ENCODE measurements at places on chromosomes 2 and 18. TPM values are rescaled to one million over a fixed set of nuclear protein-coding genes. Genes with fewer than 3 reads are reported as not detected.
A peak's percentile ranks its signal among the peaks of the same experiment; 100 is the strongest.

The DAW1 gene
- not detected for total RNA-seq

The PDCD1 gene
- total RNA-seq, result not detected

The PLGLB2 gene
- 0.86 TPM for total RNA-seq

The GKN1 gene
- total RNA-seq, result not detected

The FAM237A gene
- not detected for total RNA-seq

The GRB14 gene
- total RNA-seq, result 0.83 TPM

The ONECUT2 gene
- total RNA-seq, result 230 TPM

The RGPD8 gene
- total RNA-seq, result 29.3 TPM

The FTCDNL1 gene
- 0.74 TPM for total RNA-seq

The RESP18 gene
- not detected for total RNA-seq

DNA sequence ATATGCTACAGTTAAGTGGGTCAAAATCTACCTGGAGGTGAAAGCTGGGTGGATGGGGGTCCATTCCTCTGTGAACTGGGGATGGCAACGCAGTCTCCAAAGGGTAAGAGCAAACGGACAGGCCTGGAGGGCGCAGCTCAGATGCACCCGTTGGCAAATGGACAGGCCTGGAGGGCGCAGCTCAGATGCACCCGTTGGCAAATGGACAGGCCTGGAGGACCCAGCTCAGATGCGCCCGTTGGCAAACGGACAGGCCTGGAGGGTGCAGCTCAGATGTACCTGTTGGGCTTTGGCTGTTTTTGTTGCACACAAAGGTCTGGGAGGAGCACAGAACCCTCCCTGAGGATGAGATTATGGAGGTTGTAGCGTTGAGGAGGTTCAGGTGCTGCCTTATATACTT is 33.7 kb downstream of the RBFA start:
- DNase-seq, result no peak

DNA sequence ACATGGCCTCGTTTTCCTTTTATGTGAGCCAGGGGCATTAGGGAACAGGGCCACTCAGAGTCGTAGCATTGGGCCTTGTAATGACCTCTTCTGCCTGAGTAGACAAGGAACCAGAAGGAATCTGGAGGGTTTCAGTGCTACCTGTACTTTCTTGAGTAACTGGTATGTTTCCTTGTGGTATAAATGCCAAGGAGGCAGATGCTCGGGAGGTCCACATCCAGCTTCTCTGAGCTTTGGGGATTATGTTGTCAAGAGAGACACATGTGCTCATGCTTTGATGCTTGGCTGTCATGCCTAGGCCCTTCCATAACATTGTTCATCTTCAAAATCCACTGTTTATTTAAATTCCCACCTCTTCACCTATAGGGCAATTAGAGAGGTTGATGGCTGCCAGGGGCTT is 26.3 kb downstream of the FOSL2 start:
- DNase-seq, result no peak

DNA sequence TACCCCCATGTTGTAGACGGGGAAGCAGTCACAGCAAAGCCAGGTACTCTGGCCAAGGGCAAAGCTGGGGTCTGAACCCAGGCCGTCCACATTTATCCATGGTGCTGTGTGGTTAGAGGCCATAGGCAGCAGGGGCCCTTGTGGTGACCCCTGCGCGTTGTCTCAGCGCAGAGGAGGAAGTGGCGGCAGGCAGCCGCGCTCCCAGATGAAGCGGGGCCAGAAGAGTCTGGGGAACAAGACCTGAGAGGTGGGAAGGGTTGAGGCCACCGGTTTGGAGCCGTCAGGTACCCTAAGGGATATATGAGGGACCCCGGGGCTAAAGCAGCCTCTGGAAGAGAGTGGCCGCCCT is 770 bp downstream of the ZNF396 start:
- DNase-seq, result peak; percentile 20

DNA sequence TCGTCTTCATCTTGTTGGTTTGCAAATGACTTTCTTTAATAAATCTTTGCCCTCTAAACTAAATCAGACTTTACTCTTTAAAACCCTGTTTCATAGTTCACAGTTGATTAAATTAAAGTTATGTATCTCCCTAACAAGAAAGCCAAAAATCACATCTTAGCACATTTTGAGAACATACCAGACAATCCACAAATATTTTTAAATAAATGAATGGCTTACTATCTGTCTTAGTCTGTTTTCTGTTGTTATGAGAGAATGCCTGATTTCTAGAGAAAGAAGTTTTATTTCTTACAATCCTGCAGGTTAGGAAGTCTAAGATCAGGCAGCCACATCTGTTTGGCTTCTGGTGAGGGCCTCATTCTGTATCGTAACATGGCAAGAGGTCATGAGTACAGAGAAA is 1090.2 kb upstream of the PIK3C3 start:
- no peak for DNase-seq

GRCh38 chr2:146108993-146109392 is 1589.1 kb upstream of the ZEB2 start:
- no peak for DNase-seq

- no peak for DNase-seq
Measured at GRCh38 chr2:15938803-15939555, 1.4 kb upstream of the MYCN start.

DNA sequence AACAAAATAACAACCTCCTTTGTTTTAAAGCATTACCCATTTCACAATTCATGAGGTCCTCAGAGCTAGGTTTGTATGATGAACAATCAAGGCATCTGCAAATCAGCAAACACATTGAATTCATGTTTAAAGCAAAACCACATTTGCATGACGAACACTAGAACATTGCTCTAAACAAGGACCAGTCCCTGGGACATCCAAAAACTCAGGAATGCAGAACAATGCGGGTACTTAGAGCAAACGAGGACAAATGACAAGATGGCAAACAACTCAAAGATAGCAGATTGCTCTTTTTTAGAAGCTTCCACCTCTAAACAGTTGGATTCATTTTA is 45.7 kb upstream of the RALBP1 start:
- no peak for DNase-seq

DNA sequence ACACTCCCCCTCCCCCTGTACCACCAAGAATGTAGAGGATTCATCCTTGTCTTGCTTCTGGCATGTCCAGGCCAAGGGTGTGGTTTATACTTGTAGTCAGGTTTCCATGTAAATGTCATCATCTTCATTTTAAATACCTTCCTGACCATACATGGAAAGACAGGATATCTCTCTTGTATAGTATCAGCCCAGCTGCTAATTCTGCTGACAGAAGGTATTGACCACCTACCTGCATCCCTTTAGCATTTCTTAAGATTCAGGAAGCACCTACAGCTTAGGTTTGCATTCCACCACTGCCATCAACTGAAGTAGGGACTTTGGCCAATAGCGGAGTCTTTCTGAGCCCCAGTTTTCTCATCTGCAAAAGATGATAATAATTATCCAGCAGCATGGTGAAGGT is 22.9 kb upstream of the FSHR start:
- no peak for DNase-seq

DNA sequence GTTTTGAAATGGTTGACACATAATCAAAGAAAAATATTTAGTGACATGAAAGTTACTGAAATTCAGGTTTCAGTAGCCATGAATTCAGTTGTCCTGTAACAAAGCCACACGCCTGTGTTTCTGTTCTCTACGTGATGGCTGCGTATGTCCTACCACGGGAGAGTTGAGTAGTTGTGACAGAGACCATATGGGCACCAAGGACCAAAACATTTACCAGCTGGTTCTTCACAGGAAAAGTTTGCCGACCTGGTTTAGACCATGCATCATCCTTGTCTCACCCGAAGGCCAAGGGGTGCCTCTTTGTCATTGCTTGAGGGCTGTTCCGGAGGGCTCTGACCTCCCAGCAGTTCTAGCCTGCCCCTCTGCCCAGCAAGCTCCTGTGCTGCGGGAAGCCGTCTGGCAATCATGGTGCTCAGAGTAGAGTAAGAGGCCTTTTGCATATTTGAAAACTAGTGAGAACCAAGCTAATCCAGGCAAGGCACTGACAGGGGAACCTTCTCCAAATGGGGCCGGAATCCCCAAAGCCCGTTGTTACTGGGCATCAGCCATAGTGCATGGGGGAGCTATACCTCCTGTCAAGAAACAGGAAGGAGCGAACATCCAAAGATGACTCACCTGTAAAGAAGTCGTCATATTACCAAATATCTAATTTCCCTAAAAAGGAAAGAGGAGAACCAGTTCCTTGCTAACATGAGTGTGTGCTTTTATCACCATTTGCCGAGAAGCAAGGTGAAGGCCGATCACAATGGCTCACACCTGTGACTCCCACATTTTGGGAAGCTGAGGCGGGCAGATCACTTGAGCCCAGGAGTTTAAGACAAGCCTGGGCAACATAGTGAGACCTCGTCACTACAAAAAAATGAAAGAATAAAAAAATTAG is 92.6 kb upstream of the RAB12 start:
- DNase-seq, result no peak

GRCh38 chr2:12076810-12077209 is 330.4 kb downstream of the LPIN1 start:
- DNase-seq, result no peak

- no peak for DNase-seq
Measured at GRCh38 chr2:196159221-196159892, 12.0 kb downstream of the STK17B start.

GRCh38 chr2:195513119-195513518 is 143.9 kb upstream of the SLC39A10 start:
- no peak for DNase-seq

DNA sequence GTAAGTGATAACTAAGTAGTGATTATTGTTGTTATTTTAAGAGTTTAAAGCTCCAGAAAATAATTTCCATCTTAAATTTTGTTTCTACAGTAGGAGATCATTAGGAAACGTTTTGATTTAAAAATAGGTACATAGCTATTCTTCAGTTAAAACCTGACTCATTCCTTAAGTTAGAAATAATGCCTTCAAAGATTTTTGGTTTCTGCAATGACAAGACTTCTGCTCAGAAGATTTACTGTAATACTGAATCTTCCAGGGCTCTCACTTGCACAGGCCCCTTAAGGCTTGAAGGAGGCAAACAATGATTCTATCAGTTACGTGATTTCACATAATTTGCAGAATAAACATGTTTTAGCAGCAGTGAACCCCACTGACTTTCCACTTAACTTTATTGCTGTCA is 333.7 kb downstream of the RAD51AP2 start:
- no peak for DNase-seq

GRCh38 chr2:65979446-65979845 is 455.5 kb upstream of the MEIS1 start:
- DNase-seq, result no peak

DNA sequence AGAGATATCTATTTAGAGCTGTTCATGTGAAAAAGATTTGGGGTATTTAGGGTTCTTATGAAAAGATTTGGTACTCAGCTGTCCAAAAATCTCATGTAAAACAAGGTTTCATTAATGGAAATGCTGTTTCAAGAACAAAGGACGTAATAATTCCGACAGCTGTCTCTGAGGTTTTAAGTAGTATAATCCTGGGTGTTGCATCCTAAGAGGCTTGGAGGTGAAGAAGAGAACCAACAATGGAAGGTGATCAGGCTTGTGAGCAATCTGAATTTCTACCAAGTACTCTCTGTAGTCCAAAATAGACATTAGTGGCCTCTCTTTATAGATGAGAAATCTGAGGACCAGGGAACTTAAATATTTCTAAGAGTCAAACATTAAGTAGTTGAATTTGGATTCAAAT is 205.1 kb downstream of the BABAM2 start:
- no peak for DNase-seq

DNA sequence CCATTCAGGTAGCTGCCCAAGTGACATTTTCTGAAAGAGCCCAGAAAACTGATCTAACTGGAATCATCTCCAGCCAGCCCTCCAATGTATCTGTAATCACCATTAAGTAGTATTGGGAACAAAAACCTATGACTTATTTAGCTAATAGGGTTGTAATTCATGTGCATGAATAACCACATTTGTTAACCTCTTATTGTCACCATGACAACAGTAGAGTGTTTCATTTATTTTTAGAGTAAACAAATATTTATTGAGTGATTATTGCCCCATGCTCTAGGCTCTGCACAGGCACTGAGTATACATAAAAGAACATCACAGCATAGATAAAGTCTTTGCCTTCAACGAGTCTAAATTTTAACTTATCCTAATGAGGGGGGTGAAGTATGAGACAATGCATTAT is 265.4 kb upstream of the UBE2E3 start:
- no peak for DNase-seq
